Glutamatergic neuron (in vitro differentiated cells): ENCODE measurements at places on chromosomes 1 and 21. TPM values are rescaled to one million over a fixed set of nuclear protein-coding genes. Genes with fewer than 3 reads are reported as not detected.

GRCh38 chr1:226737819-226738420 lies 1.2 kb downstream of the ITPKB start:
- peak; percentile 48 for DNase-seq

GRCh38 chr1:76428028-76428427 lies 353.5 kb downstream of the ST6GALNAC3 start:
- DNase-seq = no peak

- DNase-seq = no peak
These were observed 995 bp downstream of the ID3 start for GRCh38 chr1:23558140-23558871.

DNA sequence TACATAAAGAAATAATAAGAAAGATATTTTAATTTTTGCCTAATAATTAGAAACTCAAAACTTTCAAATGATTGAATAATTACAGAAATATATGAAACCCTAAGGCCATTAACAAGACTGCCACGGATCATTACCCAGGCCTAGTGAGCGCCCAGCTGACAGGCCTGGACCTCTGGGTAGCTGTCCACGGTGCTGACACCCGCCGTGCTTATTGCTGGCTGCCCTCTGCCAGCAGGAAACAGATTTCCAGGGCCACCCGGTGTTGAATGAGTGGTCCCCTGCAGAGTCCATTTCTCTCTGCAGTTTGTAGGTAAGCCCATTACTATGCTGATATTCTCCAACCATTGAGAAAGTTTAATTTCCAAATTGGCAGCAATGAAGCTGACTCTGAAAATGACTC lies 254.4 kb upstream of the GJB5 start:
- DNase-seq = no peak

GRCh38 chr1:65064981-65065380 lies 83.0 kb upstream of the AK4 start:
- no peak for DNase-seq

- DNase-seq = no peak
These were observed 2.8 kb downstream of the TNFRSF8 start for GRCh38 chr1:12065872-12066271.

- no peak for DNase-seq
These were observed 62.3 kb upstream of the RCOR3 start for GRCh38 chr1:211196880-211197279.

The NBPF14 gene
- total RNA-seq = 2.2 TPM

The CSTB gene
- total RNA-seq = 32.7 TPM
